Ureter (tissue), 1 donor: ENCODE measurements at places on chromosomes 5 and 9. TPM values are rescaled to one million over a fixed set of nuclear protein-coding genes. Genes with fewer than 3 reads are reported as not detected.

DNA sequence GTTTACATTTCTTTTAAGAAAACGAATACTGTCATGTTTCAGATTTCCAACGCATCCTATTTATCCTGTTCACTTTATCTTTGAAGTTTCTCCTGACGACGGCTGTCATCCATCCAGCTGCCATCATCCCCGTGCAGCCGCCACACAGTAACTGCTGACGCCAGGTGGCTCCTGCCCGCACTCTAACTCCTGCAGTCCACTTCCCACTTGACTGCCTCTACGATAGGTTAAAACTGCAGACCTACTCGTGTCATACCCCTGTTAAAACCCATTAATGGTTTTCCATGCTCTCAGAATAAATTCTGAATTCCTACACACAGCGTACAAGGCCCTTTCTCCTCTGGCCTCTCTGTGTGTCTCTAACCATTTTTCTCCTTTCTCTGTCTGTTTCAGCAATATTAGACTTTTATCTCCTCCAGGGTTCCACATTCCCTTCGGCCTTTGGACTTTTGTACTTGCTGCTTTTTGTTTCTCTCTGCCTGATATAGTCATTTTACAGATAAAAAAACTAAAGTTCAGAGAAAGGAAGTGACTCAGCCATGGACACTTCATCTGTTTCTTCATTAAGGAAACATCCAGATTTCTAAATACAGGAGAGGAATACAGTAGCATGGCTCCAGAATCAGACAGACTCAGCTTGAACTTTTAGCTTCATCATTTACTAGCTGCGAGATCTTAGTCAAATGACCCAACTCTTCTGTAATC, 84.9 kb downstream of the ADAMTS12 start:
- DNase-seq = no peak

DNA sequence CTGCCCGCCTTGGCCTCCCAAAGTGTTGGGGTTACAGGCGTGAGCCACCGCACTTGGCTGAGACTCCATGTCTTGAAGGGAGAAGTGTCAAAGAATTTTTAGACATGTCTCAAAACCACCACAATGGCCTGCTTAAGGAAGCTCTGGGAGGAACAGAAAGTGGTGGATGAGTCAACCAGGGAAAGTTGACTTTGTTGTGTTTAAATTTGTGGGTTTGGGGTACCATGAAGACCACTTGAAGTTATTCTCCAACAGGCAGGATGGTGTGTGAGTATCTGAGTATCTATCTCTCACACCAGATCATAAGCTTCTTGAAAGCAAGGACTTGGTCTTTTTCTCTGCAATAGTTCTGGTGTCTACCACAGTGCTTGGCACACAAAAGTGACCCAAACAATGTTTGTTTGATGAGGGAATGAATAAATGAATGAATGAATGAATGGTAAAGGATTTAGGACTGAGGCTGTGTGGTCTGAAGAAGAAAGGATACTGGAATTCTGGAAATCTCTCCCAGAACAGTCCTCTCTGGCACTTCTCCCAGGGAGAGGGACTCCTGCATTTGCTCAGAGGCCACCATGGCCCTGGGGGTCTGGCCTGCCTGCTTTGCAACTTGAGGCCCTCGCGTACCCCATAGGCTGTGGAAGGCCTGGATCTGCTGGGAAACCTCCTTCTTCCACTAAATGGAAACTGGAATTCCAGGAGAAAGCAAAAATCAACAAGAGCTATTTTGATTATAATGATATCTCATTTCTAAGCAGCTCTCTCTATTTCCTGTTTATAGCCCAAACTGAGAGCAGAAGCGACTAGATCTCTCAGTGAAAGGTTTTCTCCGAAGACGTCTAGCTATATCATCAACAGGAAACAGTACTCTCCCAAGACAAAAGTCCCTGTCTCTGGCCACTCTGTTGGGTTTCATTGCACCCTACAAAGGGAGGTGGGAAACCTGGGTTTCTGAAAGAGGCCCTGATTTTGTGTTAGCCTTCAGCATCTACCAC, 187.9 kb downstream of the PALM2AKAP2 start:
- DNase-seq = no peak

- no peak for DNase-seq
Observed at GRCh38 chr9:112006361-112007020, 109.9 kb downstream of the UGCG start.

GRCh38 chr9:78252616-78253015, 16.7 kb downstream of the CEP78 start:
- DNase-seq = no peak

GRCh38 chr5:55030220-55030619, 6.2 kb downstream of the GZMK start:
- DNase-seq = no peak

GRCh38 chr9:132791699-132792240, 86.3 kb downstream of the AK8 start:
- peak; percentile 15 for DNase-seq

GRCh38 chr9:114906922-114907571, 23.3 kb downstream of the TNFSF8 start:
- peak; percentile 47 for DNase-seq

- DNase-seq = no peak
Observed at GRCh38 chr5:179698935-179699615, at the start of gene CANX. CANX (plus strand) TSS chr5:179698967; CDS start chr5:179705682, 6,715 bp downstream.

- DNase-seq = no peak
Observed at GRCh38 chr5:181207960-181208253, 2.9 kb upstream of the TRIM7 start.

DNA sequence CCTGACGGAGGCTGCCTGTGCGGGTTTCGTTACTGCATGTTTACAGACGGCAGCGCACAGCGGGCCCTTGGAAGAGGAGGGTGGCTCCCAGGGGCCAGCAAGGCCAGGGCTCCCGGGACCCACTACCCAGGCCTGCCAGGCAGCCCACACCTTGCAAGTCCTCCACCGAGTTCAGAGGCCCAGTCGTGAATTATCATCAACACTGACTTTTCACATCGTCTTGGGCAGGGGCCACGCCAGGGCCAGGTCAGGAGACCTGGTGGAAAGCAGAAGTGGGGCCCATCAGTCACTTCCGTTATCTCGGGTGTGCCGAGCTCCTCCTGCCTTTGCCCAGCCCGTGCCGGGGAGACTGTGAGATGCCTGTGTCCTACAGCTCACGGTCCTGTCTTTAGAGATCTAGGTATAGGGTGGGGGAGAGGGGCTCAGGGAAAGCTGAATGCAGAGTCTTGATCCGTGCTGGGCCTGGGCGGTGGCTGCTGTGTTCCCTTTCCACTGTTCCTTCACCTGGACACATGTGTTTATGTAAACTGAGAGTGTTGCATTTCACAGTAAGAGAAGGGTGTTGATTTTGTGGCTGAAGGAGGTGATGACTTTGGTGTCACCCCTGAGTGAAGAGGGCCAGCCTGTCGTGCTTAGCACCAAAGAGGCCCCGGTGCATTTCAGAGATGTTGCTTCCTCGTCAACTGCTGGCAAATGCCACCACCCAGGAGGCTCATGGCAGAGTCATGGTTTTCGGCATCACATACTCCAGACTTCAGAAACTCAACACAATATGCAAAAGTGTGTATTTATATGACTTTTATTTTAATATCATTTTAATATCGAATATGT, 175.2 kb downstream of the GAPVD1 start:
- DNase-seq = peak; percentile 39

GRCh38 chr9:124831642-124832364, 21.5 kb upstream of the WDR38 start:
- no peak for DNase-seq

DNA sequence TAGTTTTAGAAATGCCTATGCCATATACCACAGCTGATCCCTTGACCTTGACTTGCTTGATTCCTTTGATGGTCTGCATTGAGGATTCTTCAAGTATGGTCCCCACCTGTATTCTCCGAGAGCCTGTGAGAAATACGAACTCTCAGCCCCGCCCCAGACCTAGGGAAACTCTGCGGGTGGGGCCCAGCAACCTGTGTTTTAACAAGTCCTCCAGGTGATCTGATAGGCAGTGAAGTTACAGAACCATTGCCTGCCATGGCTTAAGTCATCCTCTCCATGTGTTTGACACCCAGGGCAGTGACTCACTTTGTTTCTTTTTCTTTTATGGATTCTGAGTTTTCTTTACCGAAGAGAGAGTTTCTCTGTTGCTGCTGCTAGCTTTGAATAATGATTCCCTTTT, 18.5 kb downstream of the FRMPD1 start:
- DNase-seq = no peak

- no peak for DNase-seq
Observed at GRCh38 chr5:62486672-62487071, 74.1 kb downstream of the IPO11 start.

GPR21 gene
- total RNA-seq = 7.8 TPM

SPATA31E1 gene
- total RNA-seq = not detected

GRXCR2 gene
- not detected for total RNA-seq

MARCOL gene
- total RNA-seq = not detected

TAS2R1 gene
- not detected for total RNA-seq

KCNMB1 gene
- total RNA-seq = 26.6 TPM
